ENCODE measurements at places on chromosomes 2 and 18. TPM values are rescaled to one million over a fixed set of nuclear protein-coding genes. Genes with fewer than 3 reads are reported as not detected.

DNA sequence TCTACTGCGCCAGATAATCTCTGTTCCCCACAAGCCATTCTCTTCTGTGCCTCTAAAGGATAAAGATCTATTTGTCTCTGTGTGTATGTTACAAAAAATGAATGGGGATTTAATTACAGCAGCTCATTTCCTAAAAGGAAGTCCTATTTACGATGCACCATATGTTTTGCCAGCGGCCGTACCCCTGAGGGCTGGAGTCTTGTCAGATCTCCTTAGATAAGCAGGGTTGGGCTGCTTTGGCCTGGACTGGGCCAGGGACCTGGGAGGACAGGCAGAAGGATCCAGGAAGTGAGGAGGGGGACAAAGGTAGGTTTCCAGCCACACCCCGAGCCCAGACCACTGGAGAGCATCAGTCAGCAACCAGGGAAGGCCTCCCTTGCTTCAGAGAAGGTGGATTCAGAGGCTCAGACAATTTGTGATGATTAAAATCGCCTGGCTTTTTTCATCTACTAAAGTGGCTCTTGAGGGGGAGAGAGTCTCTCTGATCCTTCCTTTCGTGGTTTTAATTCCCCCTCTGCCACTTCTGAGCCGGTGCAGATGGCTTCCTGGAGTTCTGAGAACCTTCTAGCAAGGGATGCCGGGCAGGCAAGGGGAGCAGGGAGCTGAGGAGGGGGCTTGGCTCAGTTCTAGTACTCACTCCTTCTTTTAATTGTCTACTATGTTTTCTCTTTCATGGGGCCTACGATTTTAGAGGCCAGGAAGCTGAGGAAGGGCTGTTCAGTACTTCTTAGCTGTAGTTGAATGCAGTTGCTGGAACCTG, 42.1 kb downstream of the MYCN start:
- H3K27ac ChIP-seq, result no peak overlapping the region
- H3K4me1 ChIP-seq, result peaks cover 6% of the 10 kb centered on the region
- no peak for DNase-seq
- H3K4me3 ChIP-seq, result no peak overlapping the region
- H3K27me3 ChIP-seq, result no peaks in the 10 kb centered on the region

- H3K27ac ChIP-seq, result no peak overlapping the region
- H3K27me3 ChIP-seq, result no peaks in the 10 kb centered on the region
- H3K4me3 ChIP-seq, result no peak overlapping the region
- no peaks in the 10 kb centered on the region for H3K36me3 ChIP-seq
- no peak for DNase-seq
These were observed 114.1 kb upstream of the TLK1 start for GRCh38 chr2:171274757-171275156.

- H3K36me3 ChIP-seq, result no peaks in the 10 kb centered on the region
- H3K27me3 ChIP-seq, result no peaks in the 10 kb centered on the region
- H3K4me3 ChIP-seq, result no peak overlapping the region
These were observed 6.5 kb downstream of the SH3BP4 start for GRCh38 chr2:234958311-234958710.

DNA sequence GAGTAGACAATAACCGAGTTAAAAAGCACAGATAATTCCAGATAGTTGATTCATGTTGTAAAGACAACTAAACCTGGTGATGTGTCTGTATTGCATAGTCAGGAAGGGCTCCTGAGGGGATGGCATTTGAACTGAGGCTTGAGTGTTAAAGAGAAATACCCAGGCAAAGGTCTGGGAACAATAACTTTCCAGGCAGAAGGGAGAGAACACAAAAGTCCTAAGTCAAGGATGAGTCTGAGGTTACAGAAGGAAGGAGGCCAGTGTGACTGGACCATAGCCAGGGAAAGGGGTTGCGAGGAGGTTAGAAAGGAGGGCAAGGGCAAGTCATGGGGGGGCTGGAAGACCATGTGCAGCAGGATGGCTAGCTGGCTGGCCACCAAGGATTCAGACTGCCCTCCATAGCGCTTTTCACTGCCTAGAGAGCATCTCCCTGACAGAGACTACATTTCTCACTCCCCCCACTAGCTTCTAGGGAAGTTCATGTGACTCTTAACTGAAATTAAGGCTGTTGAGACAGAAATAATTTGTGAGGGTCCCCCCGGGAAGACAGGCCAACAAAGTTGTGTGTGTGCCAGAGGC, 135.5 kb upstream of the CREB1 start:
- H3K4me3 ChIP-seq, result no peak overlapping the region
- H3K36me3 ChIP-seq, result no peaks in the 10 kb centered on the region
- no peaks in the 10 kb centered on the region for H3K4me1 ChIP-seq
- no peak for DNase-seq
- no peak overlapping the region for H3K27ac ChIP-seq

DNA sequence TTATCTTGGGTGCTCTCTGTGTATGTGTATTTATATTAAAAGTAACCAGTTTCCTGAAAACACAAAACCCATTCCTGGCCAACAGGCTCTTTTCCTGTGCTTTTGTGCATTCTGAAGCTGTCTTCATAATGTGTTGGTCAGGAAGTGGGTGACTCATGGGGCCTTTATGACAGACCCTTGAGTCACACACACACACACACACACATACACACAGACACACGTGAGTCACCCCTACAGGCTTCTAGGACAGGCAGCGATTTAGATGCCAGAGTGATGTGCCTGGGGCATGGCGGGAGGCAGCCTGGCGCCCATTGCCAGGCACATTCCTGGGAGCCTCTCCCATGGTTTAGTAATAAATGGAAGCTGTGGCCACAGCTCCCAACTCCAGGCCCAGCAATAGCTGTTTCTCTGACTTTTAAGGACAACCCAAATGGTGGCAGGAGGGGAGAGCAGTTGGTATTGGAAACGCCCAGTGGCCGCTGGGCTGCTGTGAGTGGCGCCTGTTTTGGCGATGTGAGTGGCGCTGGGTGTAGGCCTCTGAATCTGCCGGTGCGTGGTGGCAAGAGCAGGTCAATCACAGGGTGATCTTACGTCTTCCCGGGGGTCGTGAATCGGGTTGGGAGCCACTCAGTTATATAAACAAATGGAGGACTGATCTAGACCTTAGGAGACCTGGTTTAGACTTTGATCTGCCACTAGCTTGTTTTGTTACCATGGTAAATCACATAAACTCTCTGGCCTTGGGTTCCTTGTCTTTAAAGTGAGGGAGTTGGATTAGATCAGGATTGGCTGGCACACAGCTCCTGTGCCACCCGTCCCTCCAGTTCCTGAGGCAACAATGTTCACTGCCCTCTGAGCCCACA, 150.7 kb upstream of the DLX2 start:
- H3K36me3 ChIP-seq, result no peaks in the 10 kb centered on the region
- peak; percentile 42 for DNase-seq
- no peaks in the 10 kb centered on the region for H3K27me3 ChIP-seq
- no peak overlapping the region for H3K27ac ChIP-seq
- H3K4me3 ChIP-seq, result no peak overlapping the region

- no peaks in the 10 kb centered on the region for H3K36me3 ChIP-seq
- no peaks in the 10 kb centered on the region for H3K27me3 ChIP-seq
- H3K4me3 ChIP-seq, result no peak overlapping the region
- H3K27ac ChIP-seq, result no peak overlapping the region
- H3K4me1 ChIP-seq, result no peaks in the 10 kb centered on the region
These were observed 108.2 kb upstream of the CAPN13 start for GRCh38 chr2:30915486-30915885.

- no peaks in the 10 kb centered on the region for H3K27me3 ChIP-seq
- H3K4me1 ChIP-seq, result no peaks in the 10 kb centered on the region
- H3K4me3 ChIP-seq, result no peak overlapping the region
These were observed 50.2 kb downstream of the SKA1 start for GRCh38 chr18:50424877-50425690.

The SPATA3 gene
- total RNA-seq, result not detected

The TDRD15 gene
- 0.42 TPM for total RNA-seq

The AQP12B gene
- not detected for total RNA-seq
